ENCODE measurements at places on chromosomes 2 and 18.
A peak's percentile ranks its signal among the peaks of the same experiment; 100 is the strongest.

DNA sequence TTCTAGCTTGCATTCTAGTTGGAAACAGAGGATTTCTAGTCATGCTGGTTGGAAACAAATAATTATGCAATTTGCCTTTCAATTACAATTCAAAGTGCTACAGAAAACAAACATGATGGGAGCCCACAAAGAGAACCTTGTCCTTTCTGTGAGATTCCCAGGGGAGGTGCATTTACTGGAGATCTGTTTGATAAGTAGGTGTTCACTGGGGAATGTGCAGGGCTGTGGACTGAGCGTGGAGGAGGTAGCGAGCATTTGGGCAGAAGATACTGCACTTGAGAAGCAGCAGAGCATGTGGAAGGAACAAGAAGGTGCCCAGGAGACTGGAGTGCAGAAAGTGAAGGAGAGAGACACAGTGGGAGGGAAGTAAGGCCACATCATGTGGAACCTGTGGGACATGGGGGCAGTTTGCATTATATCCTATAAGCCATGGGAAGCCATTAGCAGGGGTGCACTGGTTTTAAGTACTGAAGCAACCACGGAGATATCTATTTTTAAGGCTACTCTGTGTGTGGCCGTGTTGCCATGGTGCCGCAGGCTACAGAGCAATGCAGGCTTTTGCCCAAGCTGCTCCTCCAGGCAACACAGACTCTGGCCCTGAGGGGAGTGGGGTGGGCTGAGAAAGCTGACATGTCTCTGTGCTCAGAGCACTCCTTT is 154.0 kb downstream of the ANTXR1 start:
- DNase-seq, result no peak

DNA sequence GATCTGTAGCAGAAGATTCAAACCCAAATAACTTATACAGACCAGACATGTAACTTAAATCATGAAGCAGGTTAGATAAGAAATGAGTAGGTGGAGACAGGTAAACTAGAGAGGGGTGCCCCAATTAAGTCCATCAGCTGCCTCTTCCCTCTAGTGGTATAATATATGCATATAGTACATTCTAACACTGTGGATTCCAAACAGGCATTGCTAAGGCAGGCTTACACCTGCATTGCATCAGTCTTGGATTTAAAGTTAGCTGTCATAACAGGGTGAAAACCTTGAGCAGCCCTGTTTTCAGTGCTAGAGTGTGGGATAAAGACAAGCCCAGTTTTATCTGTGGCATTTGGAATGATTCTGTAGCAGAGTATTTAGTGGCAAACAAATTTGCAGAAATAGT is 63.4 kb downstream of the NYAP2 start:
- DNase-seq, result peak; percentile 1

DNA sequence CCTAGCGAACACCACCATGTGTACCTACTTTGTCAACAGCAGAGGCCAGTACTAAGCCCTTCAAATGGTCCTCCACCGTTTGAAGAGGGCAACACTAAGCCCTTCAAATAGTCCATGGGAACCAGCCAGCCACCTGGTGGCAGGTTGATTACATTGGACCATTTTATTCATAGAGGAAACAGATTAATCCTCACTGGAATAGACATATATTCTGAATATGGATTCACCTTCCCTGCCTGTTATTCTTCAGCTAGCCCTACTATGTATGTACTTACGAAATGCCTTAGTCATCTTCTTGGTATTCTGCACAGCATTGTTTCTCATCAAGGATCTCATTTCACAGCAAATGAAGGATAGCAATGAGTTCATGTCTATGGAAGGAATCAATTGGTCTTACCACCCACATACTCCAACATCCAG is 10.0 kb upstream of the ZNF396 start:
- no peak for DNase-seq

GRCh38 chr2:18182861-18183260 is 304.4 kb downstream of the KCNS3 start:
- no peak for DNase-seq

- peak; percentile 40 for DNase-seq
These were observed 16.4 kb downstream of the PTPN18 start for GRCh38 chr2:130372055-130372832.

GRCh38 chr2:120029672-120030640 is 17.1 kb downstream of the EPB41L5 start:
- no peak for DNase-seq

GRCh38 chr2:56713978-56714377 is 530.2 kb downstream of the CCDC85A start:
- DNase-seq, result peak; percentile 25

GRCh38 chr2:20444993-20445910 is 1.6 kb upstream of the RHOB start:
- DNase-seq, result no peak

DNA sequence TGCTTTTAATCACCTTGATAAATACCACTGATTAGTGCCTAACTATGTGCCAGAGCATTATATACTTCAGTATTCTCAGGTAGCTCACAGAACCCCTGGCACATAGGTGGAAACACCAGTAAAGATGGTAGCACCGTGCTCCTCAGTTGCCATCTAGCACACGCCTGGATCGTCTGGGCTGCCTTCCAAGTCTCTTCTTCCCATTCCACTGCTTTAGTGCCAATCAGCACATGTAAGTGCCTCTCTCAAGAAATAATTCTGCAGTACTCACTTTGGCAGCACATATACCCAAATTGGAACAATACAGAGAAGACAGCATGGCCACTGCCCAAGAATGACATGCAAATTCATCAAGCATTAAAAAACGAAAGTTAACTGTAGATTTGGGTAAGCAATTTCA is 13.0 kb downstream of the POLR2D start:
- DNase-seq, result no peak

DNA sequence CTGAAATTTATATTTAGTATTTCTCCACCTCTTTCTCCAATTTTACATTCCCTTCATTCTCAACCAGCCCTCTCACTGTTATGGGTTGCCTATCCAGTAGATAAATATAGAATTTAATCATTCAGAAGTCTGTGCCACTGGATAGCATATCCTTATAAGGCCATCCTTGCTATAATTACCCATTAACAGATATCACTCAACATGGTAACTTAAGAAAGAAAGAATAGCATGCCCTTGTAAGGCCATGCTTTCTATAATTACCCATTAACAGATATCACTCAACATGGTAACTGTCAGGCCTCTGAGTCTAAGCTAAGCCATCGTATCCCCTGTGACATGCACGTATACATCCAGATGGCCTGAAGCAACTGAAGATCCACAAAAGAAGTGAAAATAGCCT is 1137.4 kb upstream of the FAM98A start:
- DNase-seq, result no peak

DNA sequence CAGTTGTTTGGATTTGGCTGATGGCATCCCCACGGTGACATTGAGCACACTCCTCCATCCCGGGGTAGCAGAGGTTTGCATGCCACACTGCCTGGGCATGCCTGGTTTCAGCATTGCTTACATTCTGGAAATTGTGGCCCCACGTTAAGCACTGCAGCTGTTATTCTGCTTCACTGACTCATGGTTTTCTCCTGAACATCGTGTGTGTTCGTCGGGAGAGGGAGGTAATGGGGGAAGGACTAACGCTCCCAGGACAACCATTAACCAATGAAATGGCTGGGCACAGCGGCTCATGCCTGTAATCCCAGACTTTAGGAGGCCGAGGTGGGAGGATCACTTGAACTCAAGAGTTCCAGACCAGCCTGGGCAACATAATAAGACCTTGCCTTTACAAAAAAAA is 28.2 kb upstream of the YWHAQ start:
- no peak for DNase-seq

- DNase-seq, result no peak
These were observed 2.0 kb downstream of the KCNF1 start for GRCh38 chr2:10913501-10914271.

- DNase-seq, result no peak
These were observed 120.4 kb downstream of the MAP3K20 start for GRCh38 chr2:173196080-173196479.

- DNase-seq, result no peak
These were observed 159.0 kb downstream of the DCC start for GRCh38 chr18:52499016-52499415.

DNA sequence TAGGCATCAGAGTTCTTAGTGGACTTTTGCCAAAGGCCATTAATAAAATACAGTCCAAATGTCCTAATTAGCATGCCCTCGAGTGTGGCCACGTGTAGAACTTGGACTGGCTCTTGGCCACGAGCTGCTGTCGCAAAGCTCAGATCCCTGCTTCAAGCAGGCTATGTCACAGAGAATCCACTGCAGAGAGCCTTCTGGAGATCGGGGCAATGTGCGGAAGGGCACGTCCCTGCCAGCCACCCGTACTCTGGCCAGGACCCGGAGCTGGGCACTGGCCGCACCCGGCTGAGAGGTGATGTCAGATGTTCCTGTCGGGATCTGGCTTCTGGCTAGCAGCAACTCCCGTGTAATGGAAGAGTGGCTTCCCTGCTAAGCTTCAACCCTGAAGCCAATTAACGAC is 432.7 kb upstream of the ID2 start:
- no peak for DNase-seq

DNA sequence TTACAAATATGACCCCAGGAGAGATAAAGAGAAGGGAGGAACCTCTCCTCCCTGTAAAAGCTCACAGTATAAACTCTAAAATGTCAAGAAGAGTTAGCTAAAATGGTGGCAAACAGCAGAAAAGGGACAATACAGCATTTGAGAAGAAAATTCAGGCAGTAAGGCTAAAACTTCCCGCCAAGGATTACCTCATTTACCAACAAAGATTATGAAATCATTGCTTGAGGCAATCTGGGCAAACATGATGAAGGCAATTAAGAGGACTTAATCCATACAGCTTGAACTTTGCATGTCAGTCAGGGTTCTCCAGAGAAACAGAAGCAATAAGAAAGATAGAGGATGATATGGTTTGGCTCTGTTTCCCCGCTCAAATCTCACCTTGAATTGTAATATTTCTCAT is 81.4 kb downstream of the CMPK2 start:
- no peak for DNase-seq

GRCh38 chr2:227889336-227889735 is 17.9 kb downstream of the DAW1 start:
- DNase-seq, result no peak

GRCh38 chr2:109721135-109721534 is 73.0 kb upstream of the RGPD5 start:
- no peak for DNase-seq

DNA sequence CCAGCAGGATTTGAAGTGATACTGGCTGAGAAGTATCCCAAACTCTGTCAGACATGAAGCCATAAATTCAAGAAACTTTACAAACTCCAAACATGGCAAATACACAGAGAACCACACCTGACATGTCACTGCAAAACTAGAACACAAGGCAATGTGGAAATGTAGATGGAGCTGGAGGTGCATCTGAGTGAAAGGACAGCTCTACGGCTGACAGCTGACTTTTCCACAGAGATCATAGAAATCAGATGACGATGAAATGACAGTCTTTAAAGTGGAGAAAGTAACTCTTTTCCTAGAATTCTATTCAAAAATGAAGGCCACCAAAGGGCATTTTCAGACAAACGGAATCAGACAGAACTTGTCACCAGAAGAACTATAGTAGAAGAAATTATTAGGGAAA is 97.5 kb downstream of the LDLRAD4 start:
- no peak for DNase-seq

- DNase-seq, result no peak
These were observed 258.9 kb upstream of the CHAC2 start for GRCh38 chr2:53508667-53509066.

DNA sequence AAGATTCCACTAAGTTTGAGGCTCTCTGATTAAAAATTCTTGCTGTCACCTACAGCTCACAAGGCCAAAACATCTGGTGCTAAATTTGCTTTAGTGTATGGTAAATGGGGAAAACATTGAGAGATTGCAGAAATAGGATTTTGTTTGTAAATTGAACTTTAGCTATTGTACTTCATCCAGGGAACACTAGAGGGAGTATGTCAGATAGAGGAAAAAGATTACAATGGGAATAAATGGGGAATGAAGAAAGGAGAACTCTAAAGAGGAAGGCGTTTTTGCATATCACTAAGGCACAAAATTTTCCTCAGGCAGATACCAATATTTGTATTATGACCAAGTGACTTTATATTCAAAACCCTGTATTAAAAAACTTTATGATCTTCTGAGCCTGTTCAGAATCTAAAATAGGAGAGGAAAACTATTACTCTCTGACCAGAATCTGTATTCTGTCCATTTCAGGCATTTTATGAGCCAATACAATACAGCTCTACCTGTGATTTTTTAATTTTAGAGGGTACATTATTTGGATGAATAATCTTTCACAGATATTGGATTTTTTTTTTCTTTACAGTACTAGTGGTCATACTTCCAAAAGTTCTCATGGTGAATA is 52.3 kb upstream of the ITGB6 start:
- no peak for DNase-seq

DNA sequence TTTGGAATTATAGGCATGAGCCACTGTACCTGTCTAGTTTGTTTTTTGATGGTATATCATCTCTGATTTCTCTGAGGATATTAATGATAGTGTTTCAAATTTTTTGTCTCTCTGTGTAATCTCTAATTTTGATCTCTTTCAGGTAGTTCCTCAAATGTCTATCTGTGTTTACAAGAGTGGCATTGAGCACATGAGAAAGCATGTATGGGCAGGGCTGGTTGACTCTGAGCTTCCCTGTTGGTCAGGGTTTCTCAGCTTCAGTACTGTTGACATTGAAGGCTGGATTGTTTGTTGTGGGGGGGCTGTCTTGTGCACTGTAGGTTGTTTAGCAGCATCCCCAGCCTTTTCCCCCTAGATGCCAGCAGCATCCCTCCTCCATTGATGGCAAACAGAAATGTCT is 79.9 kb downstream of the TMEM247 start:
- DNase-seq, result no peak
